ENCODE measurements at places on chromosomes 3 and 15.

- DNase-seq = no peak
Measured at GRCh38 chr3:103515116-103515515, 1080.3 kb downstream of the ZPLD1 start.

- no peak for DNase-seq
Measured at GRCh38 chr15:90063770-90064247, 38.5 kb downstream of the IDH2 start.

DNA sequence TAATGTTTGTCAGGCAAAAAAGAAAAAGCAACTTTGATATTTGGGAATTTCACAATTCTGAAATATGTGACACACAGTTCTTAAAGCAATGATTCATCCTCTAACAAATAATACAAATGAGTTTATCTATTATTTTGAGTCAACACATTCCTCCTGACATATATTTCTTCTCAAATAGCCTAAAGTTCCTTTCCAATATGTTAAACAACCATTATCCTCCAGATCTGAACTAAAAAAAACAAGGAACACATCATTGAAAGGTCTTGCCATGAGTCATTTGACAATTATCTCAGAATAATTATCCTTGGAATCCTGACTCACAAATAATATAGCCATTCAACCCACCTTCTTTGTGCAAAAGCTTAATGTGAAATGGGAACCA, 208.7 kb upstream of the CDIN1 start:
- no peak for DNase-seq

- DNase-seq = no peak
Measured at GRCh38 chr3:160129459-160130061, 95.7 kb upstream of the C3orf80 start.

GRCh38 chr3:41035456-41036022, 163.8 kb upstream of the CTNNB1 start:
- no peak for DNase-seq
